ENCODE measurements at places on chromosomes 2 and 18. TPM values are rescaled to one million over a fixed set of nuclear protein-coding genes. Genes with fewer than 3 reads are reported as not detected.

Gene CRACDL
- total RNA-seq = 2.9 TPM

Gene CCDC68
- total RNA-seq = 6.8 TPM

Gene IL1F10
- not detected for total RNA-seq

Gene LIMS2
- total RNA-seq = 19.1 TPM

Gene NEB
- total RNA-seq = 0.48 TPM

Data from ovary (tissue), 10 donors.